ENCODE measurements at places on chromosomes 5 and 9. TPM values are rescaled to one million over a fixed set of nuclear protein-coding genes. Genes with fewer than 3 reads are reported as not detected.

GIN1 gene
- total RNA-seq = 8.0 TPM

TNC gene
- total RNA-seq = 45.8 TPM

BARHL1 gene
- not detected for total RNA-seq

FST gene
- 56.2 TPM for total RNA-seq

RIGI gene
- 7.3 TPM for total RNA-seq

TAS2R1 gene
- total RNA-seq = not detected

PCDHGB5 gene
- 0.37 TPM for total RNA-seq

TMEM174 gene
- total RNA-seq = not detected

CDX1 gene
- not detected for total RNA-seq

IRGM gene
- 0.08 TPM for total RNA-seq

INSL6 gene
- not detected for total RNA-seq

GABRA6 gene
- total RNA-seq = 1.9 TPM

NUP214 gene
- total RNA-seq = 27.1 TPM

F2RL1 gene
- total RNA-seq = 20.1 TPM

PJA2 gene
- 26.2 TPM for total RNA-seq

SLC38A9 gene
- total RNA-seq = 17.7 TPM

OBP2B gene
- total RNA-seq = not detected

C9orf50 gene
- total RNA-seq = not detected

DOK3 gene
- total RNA-seq = 4.4 TPM

ADAMTS13 gene
- total RNA-seq = 0.07 TPM

FBP2 gene
- total RNA-seq = not detected

LRRC26 gene
- total RNA-seq = not detected

PCYOX1L gene
- total RNA-seq = 4.8 TPM

LCN15 gene
- total RNA-seq = not detected

C5orf52 gene
- not detected for total RNA-seq

FOXD4L3 gene
- total RNA-seq = not detected

FBN2 gene
- 12.8 TPM for total RNA-seq

RAD1 gene
- total RNA-seq = 79.0 TPM

NDUFA8 gene
- total RNA-seq = 76.1 TPM

CDC20B gene
- not detected for total RNA-seq

AIF1L gene
- 1.0 TPM for total RNA-seq

NAIP gene
- 0.17 TPM for total RNA-seq

CTXN3 gene
- total RNA-seq = not detected

PDE6A gene
- not detected for total RNA-seq

CFAP77 gene
- not detected for total RNA-seq

YIPF5 gene
- total RNA-seq = 28.9 TPM

ADAMTSL2 gene
- total RNA-seq = not detected
